ENCODE measurements at places on chromosomes 12 and 14.
A peak's percentile ranks its signal among the peaks of the same experiment; 100 is the strongest.

GRCh38 chr14:91681893-91682563 is 49.9 kb downstream of the CATSPERB start:
- DNase-seq, result no peak

- DNase-seq, result no peak
Observed at GRCh38 chr12:31756977-31757420, 28.2 kb upstream of the AMN1 start.

- peak; percentile 22 for DNase-seq
Observed at GRCh38 chr12:14454098-14454907, 88.8 kb downstream of the ATF7IP start.

- DNase-seq, result no peak
Observed at GRCh38 chr12:4047421-4047820, 174.2 kb upstream of the PARP11 start.

- DNase-seq, result no peak
Observed at GRCh38 chr12:97464385-97465321, 2.0 kb downstream of the RMST start.

DNA sequence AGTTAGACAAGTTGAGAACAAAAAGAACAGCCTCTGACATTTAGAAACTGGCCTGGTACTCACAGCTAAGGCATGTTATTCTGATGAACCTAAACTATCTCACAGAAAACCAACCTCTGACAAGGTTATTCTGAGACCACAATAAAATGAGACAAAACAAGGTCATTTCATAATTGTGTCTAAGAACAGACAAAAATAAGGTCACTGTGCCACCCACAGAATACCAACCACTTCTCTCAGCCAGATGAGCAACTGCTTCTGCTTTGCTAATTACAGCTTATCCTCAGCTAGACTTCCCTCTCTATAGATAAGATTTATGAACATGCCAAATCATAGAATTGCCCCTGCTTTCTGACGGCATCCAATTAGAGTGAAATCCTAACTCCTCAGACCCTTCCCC is 52.2 kb upstream of the CRACR2A start:
- no peak for DNase-seq

DNA sequence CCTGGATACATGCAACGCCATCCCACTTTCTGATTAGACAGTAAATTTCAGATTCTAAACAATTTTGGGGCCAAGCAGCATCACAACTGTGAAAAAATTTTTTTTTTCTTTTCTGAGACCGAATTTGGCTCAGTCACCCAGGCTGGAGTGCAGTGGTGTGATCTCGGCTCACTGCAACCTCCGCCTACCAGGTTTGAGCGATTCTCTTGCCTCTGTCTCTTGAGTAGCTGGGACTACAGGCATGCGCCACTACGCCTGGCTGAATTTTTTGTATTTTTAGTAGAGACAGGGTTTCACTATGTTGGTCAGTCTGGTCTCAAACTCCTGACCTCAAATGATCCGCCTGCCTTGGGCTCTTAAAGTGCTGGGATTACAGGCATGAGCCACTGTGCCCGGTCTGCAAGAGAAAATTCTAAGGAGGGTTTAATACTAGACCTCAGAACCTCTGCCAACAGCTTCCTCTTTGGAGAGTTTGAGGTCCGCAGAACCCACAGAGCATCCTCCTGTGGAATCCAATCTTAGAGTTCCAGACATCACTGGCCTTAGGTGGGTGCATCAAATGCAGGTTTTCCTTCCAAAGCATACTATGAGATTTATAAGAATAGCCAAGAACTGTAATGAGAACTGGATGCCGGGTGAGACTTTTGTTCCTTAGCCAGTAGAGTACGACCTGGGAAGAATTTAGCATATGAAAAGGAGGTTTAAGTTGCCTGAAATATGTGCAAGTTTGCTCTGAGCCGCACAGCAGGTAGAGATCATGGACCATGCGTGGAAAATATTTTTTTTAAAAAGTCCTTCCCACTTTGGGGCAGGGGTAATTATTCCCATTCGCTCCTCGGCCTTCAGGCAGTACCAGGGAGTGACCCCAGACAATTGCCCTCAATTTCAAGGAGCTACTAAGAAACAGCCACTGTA is 7.8 kb upstream of the PHC1 start:
- DNase-seq, result no peak

DNA sequence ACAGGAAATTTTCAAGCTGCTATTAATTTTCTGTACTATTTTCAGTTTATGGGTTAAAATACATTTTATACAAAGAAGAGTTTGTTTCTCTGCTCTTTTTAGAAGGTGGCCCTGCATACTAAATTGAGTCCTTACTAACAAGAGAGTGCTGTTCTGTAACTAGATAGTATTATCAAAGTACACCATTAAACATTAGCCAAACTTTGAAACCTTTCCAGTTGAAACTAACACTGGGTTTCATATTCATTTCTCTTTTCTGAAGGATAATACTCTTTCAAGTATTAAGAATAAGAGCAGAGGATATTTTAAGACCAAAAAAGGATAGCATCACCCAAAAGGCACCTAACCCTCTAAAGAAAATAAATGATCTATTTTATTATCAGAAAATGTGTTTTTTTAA is 47.2 kb downstream of the PEBP1 start:
- DNase-seq, result no peak

DNA sequence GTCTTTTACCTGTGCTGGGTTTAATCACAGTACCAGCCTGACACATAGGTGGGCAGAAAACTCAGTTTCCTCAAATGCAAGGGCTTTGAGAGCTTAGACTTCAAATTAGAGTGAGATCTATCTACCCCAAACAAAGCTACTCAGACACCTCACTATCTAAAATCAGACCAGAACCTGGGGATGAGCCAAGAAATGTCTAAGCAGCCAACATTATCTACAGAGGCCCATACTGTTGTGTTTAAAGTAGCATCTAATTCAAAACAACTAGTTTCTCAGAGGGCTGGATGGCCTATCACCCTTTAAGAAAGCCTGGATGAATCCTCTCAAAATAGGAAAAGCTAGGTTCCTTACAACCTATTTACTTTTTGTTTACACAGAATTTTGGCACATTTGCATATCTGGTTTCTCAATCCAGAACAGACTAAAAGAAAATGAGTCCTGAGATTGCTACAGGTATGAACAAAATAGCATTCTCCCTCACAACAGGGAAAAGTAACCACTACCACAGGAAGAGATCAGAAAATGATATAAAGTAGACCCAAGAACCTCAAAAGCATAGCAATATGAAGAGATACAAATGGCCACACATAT is 142.4 kb downstream of the ZFP36L1 start:
- no peak for DNase-seq

DNA sequence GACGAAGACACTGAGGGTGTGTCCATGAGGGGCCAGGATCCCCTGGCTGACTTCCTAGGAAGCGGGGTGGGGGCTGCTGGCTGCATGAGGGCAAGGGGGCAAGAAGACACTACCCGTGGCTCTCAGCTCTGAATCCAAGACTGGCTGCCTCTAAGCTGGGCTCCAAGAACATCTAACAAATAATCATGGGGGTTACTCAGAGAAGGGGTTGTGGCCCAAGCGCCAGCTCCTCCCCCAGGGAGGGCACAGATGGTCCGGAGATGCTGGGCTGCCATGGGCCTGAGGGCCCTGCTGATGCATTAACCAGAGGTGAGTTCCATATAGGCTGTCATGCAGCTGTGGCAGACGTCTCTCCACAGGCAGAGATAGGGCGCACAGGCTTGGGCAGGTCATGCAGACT is 14.3 kb downstream of the SYNDIG1L start:
- no peak for DNase-seq

DNA sequence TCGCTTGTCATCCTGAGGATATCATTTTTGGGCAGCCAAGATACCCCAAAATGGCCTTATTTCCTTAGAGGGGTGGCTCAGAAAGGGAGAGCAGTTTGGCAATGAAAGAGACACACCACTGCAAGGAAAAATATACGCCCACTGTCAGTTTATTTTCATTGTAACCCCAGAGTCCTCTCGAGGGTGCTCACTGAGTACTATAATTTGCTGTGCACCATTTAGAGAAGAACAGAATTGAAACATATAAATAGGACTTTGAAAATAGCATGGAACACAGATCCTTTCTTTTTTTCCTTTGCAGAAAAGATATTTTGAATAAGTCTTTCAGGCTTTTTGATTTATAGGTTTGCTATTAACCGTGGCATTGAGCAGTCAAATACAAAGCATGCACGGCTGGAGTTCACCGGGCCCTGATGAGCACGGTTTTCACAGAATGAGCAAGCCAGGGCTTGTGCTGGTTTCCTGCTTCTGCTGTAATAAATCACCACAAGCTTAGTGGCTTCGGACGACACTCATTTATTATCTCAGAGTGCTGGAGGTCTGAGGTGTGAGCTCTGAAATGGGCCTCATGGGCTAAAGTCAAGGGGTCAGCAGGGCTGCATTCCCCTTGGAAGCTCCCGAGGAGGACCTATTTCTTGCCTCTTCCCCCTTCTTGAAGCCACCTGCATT is 152.3 kb downstream of the ZNF664 start:
- DNase-seq, result no peak

GRCh38 chr14:36173161-36173560 is 3.4 kb downstream of the PTCSC3 start:
- DNase-seq, result no peak

GRCh38 chr14:22438742-22439141 is 150.3 kb downstream of the DAD1 start:
- DNase-seq, result no peak

DNA sequence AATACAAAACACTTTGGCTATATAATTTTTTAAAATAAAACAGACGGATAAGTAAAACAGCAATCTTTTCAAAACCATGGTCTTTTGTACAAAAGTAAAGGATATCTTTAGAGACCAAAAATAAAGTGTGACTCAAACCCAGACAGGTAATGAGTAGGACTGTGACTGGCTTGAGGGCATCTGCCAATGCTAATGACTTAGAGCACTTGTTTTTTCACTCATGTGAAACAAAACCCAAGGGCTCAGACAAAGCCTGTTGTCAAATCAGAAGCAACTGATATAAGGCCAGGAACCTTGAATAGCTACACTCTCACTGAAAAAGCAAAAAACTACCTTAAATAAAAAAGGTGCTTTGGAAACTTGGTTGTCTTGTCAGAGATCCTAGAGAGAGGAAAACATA is 357.4 kb downstream of the TMEM117 start:
- DNase-seq, result no peak

- no peak for DNase-seq
Observed at GRCh38 chr12:62803756-62804155, 131.2 kb downstream of the PPM1H start.

GRCh38 chr12:100127766-100128511 is 14.7 kb downstream of the BLTP3B start:
- no peak for DNase-seq

GRCh38 chr12:20369305-20370013 is 1.1 kb downstream of the PDE3A start:
- DNase-seq, result no peak

DNA sequence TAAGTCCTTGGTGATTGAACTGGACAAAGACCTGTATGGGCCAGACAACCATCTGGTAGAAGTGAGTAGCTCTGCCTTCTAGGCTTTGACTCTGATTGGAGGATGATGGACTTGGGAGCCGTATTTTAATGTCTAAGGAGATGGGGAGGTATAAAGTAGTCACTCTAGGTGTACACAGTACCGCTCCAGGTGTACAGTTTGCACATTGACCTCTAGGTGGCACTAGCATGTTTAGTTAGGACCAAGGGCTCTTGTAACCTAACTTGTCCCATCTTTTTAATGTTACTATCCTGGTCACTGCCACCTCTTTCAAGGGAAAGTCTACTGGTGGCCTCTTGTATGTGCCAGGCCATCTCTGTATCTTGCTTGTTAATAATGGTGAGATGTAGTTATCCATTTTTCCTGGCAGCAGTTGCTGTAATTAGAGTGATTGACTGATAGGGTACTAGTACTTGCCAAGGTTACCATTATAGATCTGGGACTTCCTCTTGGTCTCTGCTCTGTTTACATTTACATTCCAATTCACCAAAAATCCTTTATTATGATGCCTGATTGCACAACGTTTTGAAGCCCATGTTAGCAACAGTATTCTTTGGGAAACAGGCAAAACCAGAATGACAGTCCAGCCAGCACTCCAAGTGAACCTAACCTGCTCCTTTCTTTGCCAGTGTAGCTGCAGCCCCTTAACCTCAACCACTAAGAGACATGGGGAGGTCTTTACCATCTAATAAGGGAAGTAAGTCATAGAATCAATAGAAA is 3.6 kb downstream of the SMARCD1 start:
- DNase-seq, result no peak

DNA sequence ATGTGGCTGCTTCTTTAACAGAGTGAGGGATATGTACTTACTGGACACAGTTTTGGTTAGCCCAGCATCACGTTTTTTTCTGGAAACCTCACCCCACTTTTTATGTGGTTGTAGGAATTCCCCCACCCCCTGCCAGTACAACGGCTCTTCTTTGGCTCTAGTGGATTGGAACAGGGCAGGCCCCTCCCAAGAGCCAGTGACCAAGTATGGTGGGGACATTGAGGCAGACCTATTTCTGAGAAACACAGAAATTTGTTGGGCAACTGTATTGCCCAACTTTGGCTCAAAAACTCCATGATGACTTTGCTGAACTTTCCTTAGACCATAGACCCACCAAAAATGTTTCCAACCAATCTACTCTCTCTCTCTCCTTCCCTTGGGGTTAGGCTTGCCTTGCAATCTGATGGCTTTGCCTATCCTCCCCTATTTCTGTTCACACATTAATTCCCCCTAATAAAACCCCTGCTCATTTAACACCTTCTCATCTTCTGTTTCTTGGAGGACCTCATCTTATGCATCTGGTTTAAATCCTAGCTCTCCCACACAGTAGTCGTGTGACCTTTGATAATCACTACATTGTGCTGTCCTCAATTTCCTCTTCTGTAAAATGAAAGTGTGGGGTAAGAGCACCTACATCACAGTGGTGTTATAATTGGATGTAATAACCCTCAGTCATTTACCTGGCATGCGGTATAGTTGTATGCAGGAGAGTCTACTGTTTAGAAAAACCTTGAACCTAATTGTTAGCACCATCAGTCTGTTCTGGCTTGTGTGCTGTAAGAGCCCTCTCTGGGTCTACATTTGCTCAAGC is 71.7 kb downstream of the IGF1 start:
- DNase-seq, result no peak

Measured in D721Med (cell line).